Activated T-helper 1 cell treated with anti-CD3 and anti-CD28 coated beads, Interleukin-12 subunit alpha, Interleukin-12 subunit beta, Interleukin-2, Interleukin-4 antibody, amounts not matched to agents 30 ng/mL and 10 ng/mL and 1 ng/mL, durations not matched to agents 14 hours and 24 hours and 36 hours (primary cell): ENCODE measurements at places on chromosomes 1 and 21.

GRCh38 chr1:119011706-119012105 is 23.6 kb upstream of the TBX15 start:
- DNase-seq, result no peak

- no peak for DNase-seq
These were observed 21.9 kb downstream of the NFIA start for GRCh38 chr1:61104220-61104671.

DNA sequence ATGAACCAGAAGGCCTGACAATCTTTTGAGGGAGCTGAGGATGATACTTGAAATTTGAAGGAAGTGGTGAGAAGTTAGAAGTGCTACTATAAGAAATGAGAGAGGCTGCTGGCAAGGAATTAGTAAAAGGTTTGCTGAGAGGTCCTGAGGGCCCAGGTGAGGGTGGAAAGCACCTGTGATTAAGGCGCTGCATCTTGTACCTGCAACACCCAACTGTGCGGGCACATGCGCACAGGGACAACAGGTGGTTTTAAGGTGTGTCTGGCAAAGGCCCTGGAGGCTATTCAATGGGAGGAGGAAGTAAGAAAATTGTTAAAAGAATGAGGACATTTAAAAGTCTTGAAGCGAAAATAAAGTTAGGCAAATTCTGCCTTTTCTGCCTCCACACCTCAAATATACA is 349.3 kb downstream of the RGS7 start:
- DNase-seq, result no peak

GRCh38 chr1:214199585-214199984 is 81.4 kb upstream of the SMYD2 start:
- DNase-seq, result no peak

DNA sequence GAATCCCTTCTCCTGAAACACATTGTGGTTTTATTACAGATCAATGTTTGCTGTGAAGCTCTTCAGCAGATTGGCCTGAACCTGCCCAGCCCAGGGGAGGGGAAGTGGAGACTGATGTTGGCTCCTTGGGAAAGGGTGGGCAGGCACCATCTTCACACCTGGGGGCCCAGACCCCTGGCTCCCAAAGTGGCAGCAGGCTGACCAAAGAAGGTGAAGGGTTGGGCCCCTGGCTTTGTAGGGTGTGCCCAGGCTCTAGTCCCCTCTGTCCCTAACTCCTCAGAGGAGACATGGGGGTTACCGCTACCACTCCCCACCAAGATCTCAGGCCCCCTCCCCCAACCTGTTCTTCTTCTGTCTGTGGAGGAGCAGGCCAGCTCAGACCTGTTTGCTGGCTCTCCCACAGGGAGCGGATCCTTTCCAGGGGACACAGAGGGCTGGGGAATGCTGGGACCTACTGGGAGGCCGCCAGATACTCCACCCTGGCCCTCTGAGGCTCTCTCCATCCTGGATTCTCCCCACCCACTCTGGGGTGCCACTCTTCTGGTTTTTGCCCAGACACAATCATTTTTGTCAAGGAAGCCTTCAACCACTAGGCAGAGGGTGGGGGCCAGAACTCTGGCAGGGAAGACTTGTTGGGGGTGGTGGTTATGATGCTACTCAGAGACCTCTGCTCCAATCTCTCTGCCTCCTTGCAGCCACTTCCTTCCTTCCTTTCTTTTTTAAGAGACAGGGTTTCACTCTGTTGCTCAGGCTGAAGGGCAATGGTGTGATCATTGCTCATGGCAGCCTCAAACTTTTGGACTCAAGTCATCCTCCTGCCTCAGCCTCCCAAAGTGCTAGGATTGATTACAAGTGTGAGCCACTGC is 5.0 kb upstream of the EFNA3 start:
- no peak for DNase-seq

- no peak for DNase-seq
These were observed 416.0 kb downstream of the PCP4 start for GRCh38 chr21:40282912-40283886.

DNA sequence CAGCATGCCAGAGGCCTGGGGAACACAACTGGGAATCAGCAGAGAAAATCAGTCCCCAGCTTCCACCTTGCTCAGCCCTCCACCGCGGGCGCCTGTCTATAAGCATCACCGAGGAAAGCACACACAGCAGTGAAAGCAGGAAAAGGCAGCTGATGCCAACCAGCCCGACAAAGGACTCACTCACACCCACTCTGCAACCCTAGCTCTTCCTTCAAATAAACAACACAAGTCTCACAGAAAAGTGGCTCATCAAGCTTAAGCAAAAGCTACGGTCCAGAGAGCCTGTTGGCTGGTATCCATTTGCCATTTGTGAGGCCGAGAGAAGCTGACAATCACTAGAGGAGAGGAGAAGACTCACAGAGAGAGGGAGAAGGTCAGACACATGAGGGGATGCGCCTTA is 27.1 kb downstream of the MRAP start:
- DNase-seq, result no peak

- DNase-seq, result no peak
These were observed 231.8 kb upstream of the IRF2BP2 start for GRCh38 chr1:234841710-234842231.

- no peak for DNase-seq
These were observed 108.1 kb upstream of the IVNS1ABP start for GRCh38 chr1:185425163-185425562.
